Caudate nucleus (tissue), 63 donors: ENCODE measurements at places on chromosomes 6 and 20.

- no peak for DNase-seq
These were observed 15.3 kb upstream of the CDH22 start for GRCh38 chr20:46323557-46323956.

- DNase-seq, result no peak
These were observed 9.5 kb downstream of the OVOL2 start for GRCh38 chr20:18048176-18048575.

GRCh38 chr6:126064257-126064747, 78.0 kb downstream of the TRMT11 start:
- no peak for DNase-seq

- DNase-seq, result no peak
These were observed 7.4 kb upstream of the C20orf144 start for GRCh38 chr20:33654680-33655161.

- DNase-seq, result no peak
These were observed 739 bp downstream of the B3GAT2 start for GRCh38 chr6:70956191-70956450.

GRCh38 chr6:137390334-137390733, 103.9 kb downstream of the OLIG3 start:
- no peak for DNase-seq

GRCh38 chr6:142857233-142857761, 87.7 kb downstream of the HIVEP2 start:
- no peak for DNase-seq

GRCh38 chr6:41748102-41748477, 893 bp upstream of the PGC start:
- DNase-seq, result no peak

GRCh38 chr6:156686301-156686994, 90.7 kb upstream of the ARID1B start:
- DNase-seq, result peak; percentile 48

DNA sequence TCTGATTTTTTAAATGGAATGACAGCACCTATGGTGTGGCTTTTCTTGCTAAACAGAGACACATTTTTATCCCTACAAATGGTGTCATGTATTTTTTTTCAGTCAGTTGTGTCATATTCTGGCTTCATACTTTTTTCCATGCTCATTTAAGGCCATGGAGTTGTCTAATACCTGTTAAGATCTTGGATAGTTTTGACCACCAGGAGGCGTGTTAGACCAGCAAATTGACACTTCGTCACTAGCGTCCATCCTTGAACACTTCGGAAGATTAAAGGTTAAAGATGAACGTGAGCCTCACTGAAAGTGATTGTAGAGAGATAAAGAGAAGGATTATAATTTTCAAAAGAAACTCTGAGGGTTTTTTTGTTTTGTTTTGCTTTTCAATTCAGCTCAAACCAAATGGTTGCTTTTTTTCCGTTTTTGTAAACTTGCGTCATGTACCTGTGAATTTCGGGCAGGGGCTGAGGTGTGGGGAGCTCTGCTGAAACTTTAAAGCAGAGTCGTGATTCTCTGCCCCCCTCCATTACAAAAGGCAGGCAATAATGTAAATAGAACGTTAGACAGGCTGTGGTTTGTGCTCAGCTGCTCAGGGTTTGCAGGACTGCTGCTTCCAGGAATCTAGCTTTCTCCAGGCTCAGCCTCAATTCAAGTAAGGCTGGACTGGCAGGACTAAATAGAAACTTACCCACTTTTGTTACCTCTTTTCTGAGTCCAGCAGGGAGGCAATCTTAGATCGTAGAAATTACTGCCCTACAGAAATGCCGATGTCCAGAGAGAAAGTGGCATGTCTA, 245.1 kb downstream of the FOXA2 start:
- no peak for DNase-seq

DNA sequence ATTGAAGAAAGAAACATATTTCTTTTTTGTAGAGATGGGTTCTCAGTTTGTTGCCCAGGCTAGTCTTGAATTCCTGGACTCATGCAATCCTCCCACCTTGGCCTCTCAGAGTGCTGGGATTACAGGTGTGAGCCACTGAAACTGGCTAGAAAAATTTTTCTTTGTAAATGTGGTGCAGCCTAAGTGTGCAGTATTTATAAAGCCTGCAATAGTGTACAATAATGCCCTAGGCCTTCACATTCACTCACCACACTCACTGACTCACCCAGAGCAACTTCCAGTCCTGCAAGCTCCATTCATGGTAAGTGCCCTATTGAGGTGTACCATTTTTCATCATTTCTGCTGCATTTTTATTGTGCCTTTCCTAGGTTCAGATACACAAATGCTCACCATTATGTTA, 31.4 kb downstream of the NHSL1 start:
- no peak for DNase-seq

DNA sequence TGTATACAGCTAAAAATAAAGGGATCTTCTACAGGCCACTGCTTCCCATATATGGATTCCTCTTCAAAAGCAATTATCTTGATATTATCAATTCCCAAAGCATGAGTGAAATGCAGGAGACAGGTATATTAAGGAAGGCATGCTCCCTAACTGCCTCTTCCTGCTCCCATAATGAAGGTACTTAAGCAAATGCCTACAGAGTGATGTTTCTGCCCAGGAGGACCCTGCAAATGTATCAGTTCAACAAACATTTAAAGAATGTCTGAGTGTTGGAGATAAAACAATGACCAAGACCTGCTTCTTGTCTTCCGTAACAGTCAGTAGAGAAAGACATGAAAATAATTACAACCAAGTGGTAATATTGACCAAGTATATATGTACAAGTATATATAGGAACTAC, 4.2 kb downstream of the UBE2J1 start:
- DNase-seq, result no peak

- no peak for DNase-seq
These were observed 157.8 kb downstream of the SASH1 start for GRCh38 chr6:148500402-148500801.

GRCh38 chr6:786946-787763, 94.2 kb upstream of the EXOC2 start:
- no peak for DNase-seq

GRCh38 chr6:132520953-132521352, 8.0 kb upstream of the STX7 start:
- DNase-seq, result no peak

- DNase-seq, result no peak
These were observed 6.3 kb upstream of the MROH8 start for GRCh38 chr20:37185686-37186085.

- no peak for DNase-seq
These were observed 502.2 kb upstream of the JARID2 start for GRCh38 chr6:14743474-14744211.

- DNase-seq, result no peak
These were observed 20.5 kb downstream of the JPH2 start for GRCh38 chr20:44166477-44166876.

- DNase-seq, result no peak
These were observed 14.7 kb upstream of the RCAN2 start for GRCh38 chr6:46505693-46506512.

GRCh38 chr6:170165085-170165470, 125.8 kb downstream of the DLL1 start:
- no peak for DNase-seq

- DNase-seq, result no peak
These were observed 151.6 kb downstream of the EPM2A start for GRCh38 chr6:145583753-145584152.

- DNase-seq, result no peak
These were observed 2.2 kb upstream of the CENPB start for GRCh38 chr20:3788685-3789155.

- no peak for DNase-seq
These were observed 150.0 kb downstream of the GJA10 start for GRCh38 chr6:90044182-90044832.
